ENCODE measurements at places on chromosomes 12 and 14.

DNA sequence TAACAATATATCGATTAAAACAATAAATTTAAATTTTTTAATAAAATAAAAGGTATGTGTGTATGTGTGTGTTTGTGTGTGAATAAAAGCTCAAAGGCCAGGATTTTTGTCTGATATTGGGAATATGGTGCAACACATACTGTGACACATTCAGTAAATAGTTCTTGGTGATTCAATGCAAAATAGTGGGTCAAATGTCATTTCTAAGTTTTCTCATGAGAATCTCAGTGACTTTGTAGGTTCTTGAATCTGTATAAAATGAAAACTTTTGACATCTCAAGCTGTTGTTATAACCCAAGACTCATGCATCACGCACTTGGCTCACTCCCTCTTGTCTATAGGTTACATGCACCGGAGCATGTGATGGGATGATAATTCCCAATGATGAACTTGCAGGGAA is 16.2 kb upstream of the MED6 start:
- no peak for DNase-seq

DNA sequence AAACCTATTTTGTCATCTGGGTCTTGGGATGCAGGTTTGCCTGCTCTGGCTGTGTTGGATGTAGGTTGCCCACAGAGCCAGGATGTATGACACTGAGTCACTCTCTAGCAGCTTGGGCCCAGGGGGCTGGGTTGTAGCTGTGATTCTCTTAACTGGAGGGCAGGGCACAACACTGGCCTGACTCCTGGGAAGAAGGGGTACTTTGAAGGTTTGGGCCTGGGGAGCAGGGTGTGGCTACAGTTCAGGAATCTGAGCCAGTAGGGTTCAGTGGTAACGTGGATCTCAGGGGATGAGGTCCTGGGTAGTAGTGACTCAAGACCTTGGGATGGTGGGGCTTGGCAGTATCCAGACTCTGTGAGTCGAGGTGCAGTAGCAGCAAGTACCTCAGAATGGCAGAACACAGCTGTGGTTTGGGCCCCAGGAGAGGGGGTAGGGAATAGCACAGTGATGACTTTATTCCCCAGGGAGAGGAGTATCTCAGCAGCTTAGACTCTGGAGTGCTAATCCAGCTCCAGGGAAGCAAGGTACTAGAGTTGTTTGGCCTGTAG is 25.7 kb downstream of the TBC1D15 start:
- DNase-seq, result no peak

DNA sequence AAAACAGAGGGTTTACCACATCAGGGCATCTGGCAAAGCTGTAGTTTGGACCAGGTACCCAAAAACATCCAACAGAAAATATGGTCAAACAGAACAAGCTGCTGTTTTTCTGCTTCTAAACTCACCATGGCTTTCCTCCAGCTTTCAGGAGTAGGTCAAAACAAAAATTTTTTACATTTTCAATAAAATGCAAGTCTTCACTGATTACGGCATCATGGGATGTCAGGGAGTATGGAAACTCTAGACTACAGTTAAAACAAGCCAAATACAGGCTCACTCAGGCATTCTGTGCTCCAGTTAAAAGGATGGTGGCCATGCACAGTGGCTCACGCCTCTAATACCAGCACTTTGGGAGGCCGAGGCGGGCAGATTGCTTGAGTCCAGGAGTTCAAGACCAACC is 47.1 kb upstream of the PSMA6 start:
- DNase-seq, result no peak

- no peak for DNase-seq
Observed at GRCh38 chr14:91912035-91912434, 35.5 kb downstream of the FBLN5 start.

DNA sequence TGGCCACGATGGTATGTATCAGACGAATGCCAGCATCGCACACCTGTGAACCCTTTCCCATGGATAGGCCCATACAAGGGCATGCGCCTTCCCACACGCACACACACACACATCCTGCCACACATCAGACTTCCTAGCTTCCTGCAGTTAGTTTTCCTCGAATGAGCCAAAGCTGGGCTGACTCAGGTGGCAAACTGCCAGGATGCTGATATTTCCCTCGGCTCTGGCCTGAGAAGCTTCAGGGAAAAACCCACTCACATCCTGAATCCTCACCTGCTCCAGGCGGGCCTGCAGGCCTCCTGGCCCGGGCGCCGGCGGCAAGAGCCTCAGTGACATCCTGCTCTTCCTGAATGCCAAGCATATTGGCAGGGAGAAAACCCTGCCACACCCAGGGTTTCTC is 22.4 kb downstream of the CALM1 start:
- DNase-seq, result peak; percentile 28

GRCh38 chr14:64826845-64827244 is 52.9 kb downstream of the SPTB start:
- no peak for DNase-seq

DNA sequence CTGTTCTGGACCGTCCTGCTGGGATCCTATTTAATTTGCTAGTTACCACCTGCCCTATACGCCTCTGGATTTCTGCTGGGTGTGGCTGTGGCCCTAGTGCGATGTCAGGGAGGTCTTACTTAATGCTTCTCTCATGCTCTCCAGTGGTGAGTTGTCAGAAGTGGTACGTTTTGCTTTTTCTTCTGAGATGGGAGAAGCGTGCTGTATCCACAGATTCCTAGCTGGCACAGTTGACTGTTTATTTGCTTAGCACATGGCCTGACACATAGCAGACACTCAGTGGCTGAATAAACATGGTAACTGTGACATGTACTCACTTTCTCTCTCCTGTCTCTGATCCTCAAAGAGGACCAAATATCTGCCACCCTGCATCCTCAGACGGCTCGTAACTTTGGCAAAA is 107.3 kb downstream of the CACNA1C start:
- no peak for DNase-seq

- no peak for DNase-seq
Observed at GRCh38 chr14:22764382-22764781, 2.1 kb upstream of the OXA1L start.

DNA sequence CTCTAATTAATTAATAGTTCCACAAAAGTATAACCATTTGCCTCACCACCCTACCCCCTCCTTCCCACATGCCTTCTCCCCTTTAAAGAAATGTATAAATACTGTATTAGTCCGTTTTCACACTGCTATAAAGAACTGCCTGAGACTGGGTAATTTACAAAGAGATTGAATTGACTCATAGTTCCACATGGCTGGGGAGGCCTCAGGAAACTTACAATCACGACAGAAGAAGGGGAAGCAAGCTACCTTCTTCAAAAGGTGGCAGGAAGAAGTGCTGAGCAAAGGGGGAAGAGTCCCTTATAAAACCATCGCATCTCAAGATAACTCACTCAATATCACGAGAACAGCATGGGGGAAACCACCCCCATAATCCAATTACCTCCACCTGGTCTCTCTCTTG is 8.2 kb upstream of the RESF1 start:
- DNase-seq, result no peak

DNA sequence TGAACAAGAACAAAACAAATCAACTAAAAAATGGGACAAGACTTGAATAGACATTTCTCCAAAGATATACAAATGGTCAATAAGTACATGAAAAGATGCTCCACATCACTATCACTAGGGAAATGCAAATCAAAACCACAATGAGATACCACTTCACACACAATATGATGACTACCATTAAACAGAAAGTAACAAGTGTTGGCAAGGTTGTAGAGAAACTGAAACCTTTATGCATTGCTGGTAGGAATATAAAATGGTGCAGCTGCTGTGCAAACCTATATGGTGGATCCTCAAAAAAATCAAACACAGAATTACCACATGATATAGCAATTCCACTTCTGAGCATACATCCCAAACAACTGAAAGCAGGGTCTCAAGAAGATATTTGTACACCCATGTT is 5.2 kb downstream of the SMAGP start:
- no peak for DNase-seq

DNA sequence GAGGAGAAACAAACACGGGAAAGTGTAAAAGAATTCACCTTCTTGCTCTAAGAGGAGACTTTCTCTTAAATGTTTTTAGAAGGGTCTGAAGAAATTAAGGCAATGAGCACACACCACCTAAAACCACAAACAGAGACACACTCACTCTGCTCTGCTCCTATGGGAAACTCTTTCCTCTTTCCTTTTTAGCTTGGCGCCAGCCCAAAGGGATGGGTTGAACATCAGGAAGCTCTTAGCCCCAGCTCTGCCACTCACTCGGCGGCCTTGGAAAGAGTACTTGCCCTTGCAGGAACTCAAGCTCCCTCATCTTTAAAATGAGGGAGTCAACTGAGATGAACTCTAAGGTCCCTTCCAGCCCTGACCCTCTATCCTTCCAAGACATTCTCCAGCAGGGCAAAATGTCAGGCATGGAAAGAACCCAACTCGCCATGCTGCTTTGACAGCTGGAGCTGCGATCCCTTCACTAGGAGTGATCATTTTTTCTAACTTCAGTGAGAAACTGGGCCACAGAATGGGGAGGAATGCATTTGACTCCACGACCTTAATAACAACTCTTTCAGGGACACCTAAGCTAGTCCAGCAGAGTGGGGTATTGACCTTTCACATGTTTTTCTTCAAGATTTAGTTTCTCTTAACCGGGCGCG is 980 bp upstream of the RNASE8 start:
- no peak for DNase-seq

DNA sequence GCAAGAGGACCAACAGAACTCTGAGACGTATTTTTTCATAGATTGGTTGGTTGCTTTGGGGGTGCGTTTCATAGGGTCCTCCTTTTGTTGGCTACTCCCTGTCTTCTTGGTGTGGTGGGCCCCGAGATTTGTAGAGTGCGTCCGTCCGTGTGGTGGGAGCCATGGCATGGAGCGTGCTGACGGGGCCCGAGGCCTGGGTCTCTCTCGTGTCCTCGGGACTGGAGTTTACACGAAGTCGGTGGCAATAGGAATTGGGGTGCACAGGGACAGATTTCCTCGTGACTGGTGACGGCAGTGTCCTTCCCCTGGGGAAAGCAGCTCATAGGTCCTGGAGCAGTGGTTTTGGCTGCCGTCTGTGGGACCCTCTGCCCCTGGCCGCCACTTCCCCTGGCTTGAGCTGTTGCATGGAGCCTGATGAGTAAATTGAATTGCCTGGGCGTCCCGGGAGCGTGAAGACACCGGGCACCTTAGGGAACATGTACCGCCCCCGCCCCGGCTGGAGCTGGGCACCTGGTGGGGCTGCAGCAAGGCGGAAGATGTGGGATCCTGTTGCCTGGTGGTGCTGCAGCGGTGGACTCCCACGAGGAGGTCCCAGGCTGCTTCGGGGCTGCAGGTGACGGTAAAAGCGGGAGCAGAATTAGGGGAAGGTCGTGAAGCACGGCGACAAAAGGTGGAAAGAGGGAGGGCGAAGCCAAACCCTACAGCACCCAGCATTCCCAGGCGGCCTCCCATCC is 153.7 kb upstream of the ALG10B start:
- no peak for DNase-seq

GRCh38 chr12:113457710-113458109 is 14.0 kb downstream of the LHX5 start:
- no peak for DNase-seq

- no peak for DNase-seq
Observed at GRCh38 chr12:112967306-112967705, 11.0 kb upstream of the OAS2 start.

- DNase-seq, result no peak
Observed at GRCh38 chr12:15644700-15645099, 144.5 kb downstream of the EPS8 start.

- no peak for DNase-seq
Observed at GRCh38 chr14:31166271-31166561, 41.4 kb downstream of the HECTD1 start.

DNA sequence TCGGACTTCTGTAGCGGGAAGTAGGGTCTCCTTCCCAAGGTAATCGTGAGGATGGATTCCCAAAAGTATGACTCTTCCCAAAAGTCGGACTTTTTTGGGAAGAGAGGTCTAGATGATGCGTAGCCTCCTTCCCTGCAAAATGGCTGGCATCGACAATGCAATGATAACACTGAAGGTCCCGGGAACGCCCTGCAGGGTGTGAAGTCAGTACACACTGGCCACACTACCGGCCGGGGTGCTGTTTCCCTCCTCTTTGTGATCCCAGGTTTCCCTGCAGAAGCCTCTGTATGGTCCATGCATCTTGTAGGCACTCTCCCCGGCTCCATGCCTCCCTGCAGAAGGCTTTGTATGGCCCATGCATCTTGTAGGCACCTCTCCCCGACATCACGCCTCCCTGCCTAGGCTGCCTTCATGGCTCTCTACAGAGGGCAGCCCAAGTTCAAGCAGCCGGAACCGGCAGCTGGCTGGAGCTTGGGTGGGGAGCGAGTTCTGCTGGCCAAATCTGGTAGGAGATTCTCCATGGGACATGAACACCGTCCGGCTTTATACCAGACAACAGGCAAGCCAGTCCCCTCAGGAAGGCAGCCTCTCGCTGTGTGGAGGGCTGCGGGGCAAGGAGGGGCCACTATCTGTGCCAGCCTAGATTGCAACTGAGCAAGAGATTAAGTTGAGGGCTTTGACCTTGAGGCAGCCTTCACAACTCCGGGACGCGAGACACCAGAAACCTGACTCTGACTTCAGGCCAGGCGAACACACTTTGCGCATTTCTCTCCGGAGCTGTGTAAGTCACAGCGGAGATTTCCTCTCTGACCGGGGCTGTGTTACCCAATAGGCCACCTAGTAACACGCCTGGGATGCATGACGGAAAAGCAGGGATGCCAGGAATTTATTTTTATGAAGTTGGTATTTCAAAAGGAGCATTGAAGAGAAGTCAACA is 23.5 kb downstream of the FZD10 start:
- DNase-seq, result no peak

- DNase-seq, result no peak
Observed at GRCh38 chr14:69518289-69519101, 34.0 kb downstream of the PLEKHD1 start.

- DNase-seq, result no peak
Observed at GRCh38 chr14:22432348-22432976, 156.6 kb downstream of the DAD1 start.

DNA sequence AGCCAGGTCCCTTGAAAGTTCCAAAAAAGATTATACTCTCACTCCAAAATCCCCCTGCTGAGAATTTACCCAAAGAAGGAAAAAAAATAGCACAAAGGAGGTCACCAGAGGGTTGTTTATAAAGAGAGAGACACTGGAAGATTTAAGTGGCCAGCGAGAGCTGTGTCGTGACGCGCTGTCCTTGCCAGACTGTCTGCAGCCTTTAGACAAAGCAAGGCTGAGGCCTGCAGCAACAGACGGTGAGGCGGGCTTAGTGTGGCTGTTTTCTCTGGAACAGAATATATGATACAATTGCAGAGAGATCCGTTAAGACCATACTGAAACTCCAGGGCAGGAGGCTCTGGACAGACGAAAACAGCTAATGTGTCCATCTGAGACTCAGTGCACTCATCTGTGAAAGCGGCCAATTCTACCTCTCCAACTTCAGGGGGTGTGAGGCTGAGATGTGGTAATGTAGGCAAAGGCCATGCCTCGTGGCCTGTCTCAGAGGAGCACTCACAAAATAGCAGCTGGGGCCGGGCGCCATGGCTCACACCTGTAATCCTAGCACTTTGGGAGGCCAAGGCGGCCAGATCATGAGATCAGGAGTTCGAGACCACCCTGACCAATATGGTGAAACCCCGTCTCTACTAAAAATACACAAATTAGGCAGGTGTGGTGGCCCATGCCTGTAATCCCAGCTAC is 36.2 kb downstream of the ANAPC7 start:
- DNase-seq, result no peak
